Liver (tissue), 10 donors: ENCODE measurements at places on chromosomes 2 and 18. TPM values are rescaled to one million over a fixed set of nuclear protein-coding genes. Genes with fewer than 3 reads are reported as not detected.

The CXCR1 gene
- total RNA-seq = 0.33 TPM

The ZNG1B gene
- 28.2 TPM for total RNA-seq

DNA sequence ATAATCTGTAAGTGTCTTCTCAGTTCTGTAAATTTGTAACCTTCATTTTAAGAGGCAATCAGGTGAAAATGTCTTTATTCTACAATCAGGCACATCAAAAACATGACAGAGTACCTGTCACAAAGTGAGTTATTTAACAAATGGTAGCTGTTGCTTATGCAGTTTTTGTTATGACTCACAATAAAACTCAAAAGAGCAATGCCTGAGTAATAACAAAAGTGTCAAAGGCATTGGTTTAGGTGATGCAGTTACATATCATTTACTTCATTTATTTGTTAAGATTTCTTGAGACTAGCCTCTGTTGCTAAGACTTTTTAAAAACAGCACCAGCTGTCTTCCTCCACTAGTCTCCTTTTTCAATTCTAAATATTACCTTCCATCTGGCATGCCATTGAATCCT is 177.8 kb downstream of the KIAA1328 start:
- no peak overlapping the region for H3K4me3 ChIP-seq
- H3K27me3 ChIP-seq = no peaks in the 10 kb centered on the region
- no peak for DNase-seq
- H3K4me1 ChIP-seq = no peaks in the 10 kb centered on the region
- no peaks in the 10 kb centered on the region for H3K36me3 ChIP-seq

The GAREM1 gene
- 7.5 TPM for total RNA-seq

- no peaks in the 10 kb centered on the region for H3K4me1 ChIP-seq
- H3K27ac ChIP-seq = no peak overlapping the region
- DNase-seq = no peak
- H3K36me3 ChIP-seq = peaks cover 5% of the 10 kb centered on the region
- H3K27me3 ChIP-seq = no peaks in the 10 kb centered on the region
Measured at GRCh38 chr2:190255676-190256075, 64.0 kb downstream of the HIBCH start.

DNA sequence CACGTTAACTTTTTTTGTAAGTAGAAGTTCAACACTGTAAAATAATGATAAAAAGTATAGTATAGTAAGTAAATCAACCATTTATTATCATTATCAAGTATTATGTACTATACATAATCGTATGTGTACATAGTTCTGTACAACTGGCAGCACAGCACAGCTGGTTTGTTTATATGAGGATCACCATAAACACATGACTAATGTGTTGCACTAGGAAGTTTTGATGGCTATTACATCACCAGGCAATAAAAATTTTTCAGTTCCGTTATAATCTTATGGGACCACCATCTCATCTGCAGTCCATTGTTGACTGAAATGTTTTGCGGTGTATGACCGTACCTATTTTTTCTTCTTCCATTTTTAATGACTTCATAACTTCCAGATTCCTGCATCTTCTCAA is 39.2 kb upstream of the ZNF385B start:
- no peak overlapping the region for H3K4me3 ChIP-seq
- no peaks in the 10 kb centered on the region for H3K36me3 ChIP-seq
- no peak for DNase-seq
- no peaks in the 10 kb centered on the region for H3K4me1 ChIP-seq

The CAPN14 gene
- 0.08 TPM for total RNA-seq

DNA sequence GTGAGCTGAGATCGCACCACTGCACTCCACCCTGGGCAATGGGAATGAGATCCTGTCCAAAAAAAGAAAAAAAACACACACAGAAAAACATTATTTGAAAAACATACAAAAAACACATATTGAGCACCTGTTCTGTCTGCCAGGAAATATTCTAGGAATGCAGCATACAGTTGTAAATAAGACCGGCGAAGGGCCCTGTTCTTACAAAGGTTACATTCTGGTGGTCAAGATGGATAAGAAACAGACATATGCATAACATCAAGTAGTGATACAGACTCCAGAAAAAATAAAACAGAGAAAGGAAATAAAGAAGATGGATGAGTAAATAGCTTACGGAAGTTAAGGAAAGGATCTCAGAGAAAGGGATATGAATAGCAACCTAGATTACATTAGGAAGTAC is 159.8 kb downstream of the GALNT3 start:
- no peak overlapping the region for H3K4me3 ChIP-seq
- no peaks in the 10 kb centered on the region for H3K27me3 ChIP-seq
- H3K4me1 ChIP-seq = no peaks in the 10 kb centered on the region
- DNase-seq = no peak
- H3K27ac ChIP-seq = no peak overlapping the region
- H3K36me3 ChIP-seq = no peaks in the 10 kb centered on the region

The TMEM17 gene
- total RNA-seq = 0.70 TPM
